Fibroblast of lung (primary cell): ENCODE measurements at places on chromosomes 1 and 21. TPM values are rescaled to one million over a fixed set of nuclear protein-coding genes. Genes with fewer than 3 reads are reported as not detected.

GRCh38 chr1:153577138-153577537 is 11.5 kb upstream of the S100A2 start:
- no peak for DNase-seq
- peaks cover 16% of the 10 kb centered on the region for H3K4me1 ChIP-seq
- no peak overlapping the region for H3K4me3 ChIP-seq
- no peaks in the 10 kb centered on the region for H3K36me3 ChIP-seq
- no peak overlapping the region for H3K27ac ChIP-seq
- no peaks in the 10 kb centered on the region for H3K27me3 ChIP-seq

GRCh38 chr1:201874672-201875071 is 14.0 kb upstream of the SHISA4 start:
- H3K4me1 ChIP-seq, result no peaks in the 10 kb centered on the region
- DNase-seq, result no peak
- H3K36me3 ChIP-seq, result peaks cover 15% of the 10 kb centered on the region

- no peak overlapping the region for H3K4me3 ChIP-seq
- no peaks in the 10 kb centered on the region for H3K27me3 ChIP-seq
- H3K27ac ChIP-seq, result no peak overlapping the region
- no peaks in the 10 kb centered on the region for H3K36me3 ChIP-seq
Observed at GRCh38 chr1:165551469-165551868, 7.7 kb downstream of the LRRC52 start.

- no peaks in the 10 kb centered on the region for H3K36me3 ChIP-seq
- DNase-seq, result peak; percentile 68
- peak overlapping the region; percentile 34 for H3K27ac ChIP-seq
- no peaks in the 10 kb centered on the region for H3K27me3 ChIP-seq
Observed at GRCh38 chr1:234862944-234863515, 253.1 kb upstream of the IRF2BP2 start.

DNA sequence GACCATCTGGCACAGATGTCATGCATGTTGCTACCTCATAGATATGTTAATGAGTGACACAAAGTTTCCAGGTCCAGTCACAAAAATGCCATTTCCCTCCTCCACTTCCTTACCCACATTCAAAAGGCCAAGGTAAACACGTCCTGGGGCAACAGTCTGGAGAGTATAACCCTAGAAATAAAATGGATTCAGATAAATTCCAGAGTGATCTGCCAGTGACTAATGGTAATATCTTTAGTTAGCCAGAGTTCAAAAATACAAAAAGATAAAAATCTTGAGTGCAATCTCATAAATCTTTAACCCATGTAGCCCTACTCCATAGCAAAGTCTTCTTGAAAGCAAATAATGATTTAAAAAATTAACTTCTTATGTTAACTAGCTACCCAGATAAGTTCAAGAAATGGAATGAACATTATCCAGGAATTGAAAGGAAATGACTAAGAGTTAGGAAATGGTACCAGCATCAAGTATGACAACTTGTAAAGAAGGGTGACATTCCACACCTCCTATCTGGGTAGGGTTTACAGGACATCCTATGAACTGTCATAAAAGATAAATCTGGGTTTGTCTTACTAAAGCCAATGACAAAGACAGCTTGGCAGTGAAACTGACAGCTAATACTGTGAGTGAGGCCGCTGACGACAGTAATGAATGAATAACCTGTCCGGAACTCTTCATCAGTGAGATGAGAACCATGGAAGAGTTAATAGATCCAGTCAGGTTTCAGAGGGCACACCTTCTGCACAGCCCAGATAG is 18.1 kb downstream of the RGS2 start:
- DNase-seq, result peak; percentile 90
- H3K36me3 ChIP-seq, result no peaks in the 10 kb centered on the region
- H3K4me3 ChIP-seq, result no peak overlapping the region
- H3K27ac ChIP-seq, result no peak overlapping the region
- no peaks in the 10 kb centered on the region for H3K4me1 ChIP-seq
- H3K27me3 ChIP-seq, result no peaks in the 10 kb centered on the region

- no peak overlapping the region for H3K4me3 ChIP-seq
- no peak for DNase-seq
- no peak overlapping the region for H3K27ac ChIP-seq
Observed at GRCh38 chr1:48208652-48209051, 13.9 kb upstream of the SLC5A9 start.

DNA sequence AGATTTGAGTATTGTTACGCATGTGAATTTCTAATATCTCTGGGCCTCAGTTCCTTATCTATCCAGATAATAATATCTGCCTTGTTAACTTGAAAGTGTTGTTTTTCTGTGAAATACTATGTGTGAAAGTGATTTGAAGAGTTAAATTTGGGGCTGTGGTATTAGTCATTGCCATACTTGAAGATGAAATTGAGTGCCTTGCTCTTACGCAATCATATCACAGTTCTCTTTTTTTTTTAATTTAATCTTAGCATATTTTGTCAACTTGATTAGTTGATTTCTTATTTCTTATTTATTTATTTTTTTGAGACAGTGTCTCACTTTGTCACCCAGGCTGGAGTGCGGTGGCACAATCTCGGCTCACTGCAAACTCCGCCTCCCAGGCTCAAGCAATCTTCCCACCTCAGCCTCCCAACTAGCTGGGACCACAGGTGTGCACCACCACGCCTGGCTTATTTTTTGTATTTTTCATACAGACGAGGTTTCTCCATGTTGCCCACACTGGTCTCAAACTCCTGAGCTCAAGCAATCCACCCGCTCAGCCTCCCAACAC is 31.0 kb downstream of the AGO4 start:
- no peak for DNase-seq
- no peaks in the 10 kb centered on the region for H3K4me1 ChIP-seq
- H3K27ac ChIP-seq, result no peak overlapping the region
- H3K36me3 ChIP-seq, result no peaks in the 10 kb centered on the region
- no peak overlapping the region for H3K4me3 ChIP-seq
- no peaks in the 10 kb centered on the region for H3K27me3 ChIP-seq

GRCh38 chr1:7262611-7263010 is 477.4 kb downstream of the CAMTA1 start:
- no peaks in the 10 kb centered on the region for H3K36me3 ChIP-seq
- no peak overlapping the region for H3K4me3 ChIP-seq
- H3K27me3 ChIP-seq, result no peaks in the 10 kb centered on the region
- H3K4me1 ChIP-seq, result peaks cover 27% of the 10 kb centered on the region
- no peak for DNase-seq

DNA sequence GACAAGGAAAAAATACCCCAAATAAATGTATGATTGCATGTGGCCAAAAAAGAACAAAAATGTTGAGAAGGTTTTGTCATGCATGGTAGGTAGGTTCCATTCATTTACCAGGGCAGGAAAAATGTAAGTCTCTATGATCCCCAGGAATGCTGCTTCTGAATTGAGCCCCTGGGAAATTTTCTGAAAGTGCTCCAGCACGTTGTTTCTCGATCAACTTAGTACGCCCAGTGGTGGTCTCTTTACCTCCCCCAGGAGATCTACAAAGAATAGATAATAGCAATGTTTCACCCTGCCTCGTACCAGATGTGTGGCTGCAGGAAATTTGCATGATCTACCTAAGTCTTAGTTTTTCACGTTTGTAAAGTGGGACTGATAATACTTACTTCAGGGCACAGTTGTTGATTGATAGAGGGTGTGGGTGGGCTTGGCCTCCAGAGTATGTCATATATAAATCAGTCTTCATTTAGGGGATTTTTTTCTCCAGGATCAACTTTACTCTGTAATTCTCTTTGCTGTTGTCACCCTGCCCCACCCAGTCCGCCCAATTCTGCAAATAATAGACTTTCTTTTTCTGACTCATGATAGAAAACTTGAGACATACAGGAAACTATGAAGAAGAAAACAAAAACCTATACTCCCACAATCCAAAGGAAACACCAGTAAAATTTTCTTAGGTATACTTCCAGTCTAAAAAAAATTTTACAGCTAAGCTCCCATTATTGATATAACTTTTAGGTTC is 462.0 kb upstream of the RUNX1 start:
- no peaks in the 10 kb centered on the region for H3K27me3 ChIP-seq
- DNase-seq, result no peak
- H3K4me1 ChIP-seq, result no peaks in the 10 kb centered on the region
- H3K4me3 ChIP-seq, result no peak overlapping the region

GRCh38 chr1:98496256-98496995 is 165.1 kb upstream of the SNX7 start:
- H3K27me3 ChIP-seq, result no peaks in the 10 kb centered on the region
- H3K27ac ChIP-seq, result no peak overlapping the region
- no peaks in the 10 kb centered on the region for H3K4me1 ChIP-seq
- no peak overlapping the region for H3K4me3 ChIP-seq

DNA sequence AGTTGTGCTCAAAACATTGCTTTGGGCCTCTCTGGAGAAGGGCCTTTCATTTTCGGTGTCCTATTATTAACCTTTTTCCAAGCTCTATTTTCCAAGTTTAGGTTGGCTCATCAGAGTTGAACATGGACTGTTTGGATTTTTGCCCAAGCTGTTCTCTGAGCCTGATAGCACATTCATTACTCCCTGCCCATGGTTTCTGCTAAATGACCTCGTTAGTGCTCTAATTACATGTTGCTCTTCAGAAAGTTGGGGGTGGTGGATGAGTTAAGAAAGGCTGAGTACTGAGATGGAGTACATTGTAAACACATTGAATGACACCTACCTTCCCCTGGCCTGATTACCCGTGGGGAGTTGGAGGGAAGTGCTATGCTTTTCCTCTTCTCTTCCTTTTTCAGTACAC is 38.9 kb downstream of the LMO4 start:
- no peak overlapping the region for H3K4me3 ChIP-seq
- H3K27me3 ChIP-seq, result no peaks in the 10 kb centered on the region
- no peaks in the 10 kb centered on the region for H3K4me1 ChIP-seq
- H3K27ac ChIP-seq, result no peak overlapping the region

- H3K27ac ChIP-seq, result no peak overlapping the region
- no peaks in the 10 kb centered on the region for H3K4me1 ChIP-seq
- no peak overlapping the region for H3K4me3 ChIP-seq
- DNase-seq, result peak; percentile 40
- no peaks in the 10 kb centered on the region for H3K27me3 ChIP-seq
Observed at GRCh38 chr1:180627411-180627810, 4.4 kb upstream of the XPR1 start.

GRCh38 chr1:3902111-3902511 is 2.0 kb upstream of the C1orf174 start:
- DNase-seq, result no peak
- no peaks in the 10 kb centered on the region for H3K27me3 ChIP-seq
- H3K27ac ChIP-seq, result no peak overlapping the region

DNA sequence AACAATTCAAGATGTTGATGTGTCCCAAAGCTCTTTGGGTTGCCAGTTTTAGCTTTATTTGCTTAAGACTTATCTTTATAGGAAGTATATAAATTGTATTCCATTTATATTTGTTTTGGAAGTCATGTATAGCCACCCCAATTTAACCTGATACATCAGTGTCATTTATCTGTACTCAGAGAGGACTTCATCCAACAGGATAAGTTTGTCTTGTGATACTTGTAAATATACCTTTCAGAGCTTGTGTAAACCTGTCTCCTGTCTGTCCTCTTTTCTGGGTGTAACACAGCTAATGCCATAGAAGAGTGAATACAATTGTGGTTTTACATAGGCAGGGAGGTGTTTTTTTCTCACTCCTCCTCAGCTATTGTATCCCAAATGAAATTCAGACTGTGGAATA is 10.4 kb downstream of the PTGFR start:
- no peaks in the 10 kb centered on the region for H3K27me3 ChIP-seq
- no peak overlapping the region for H3K4me3 ChIP-seq
- no peaks in the 10 kb centered on the region for H3K4me1 ChIP-seq
- no peak for DNase-seq
- no peak overlapping the region for H3K27ac ChIP-seq
- no peaks in the 10 kb centered on the region for H3K36me3 ChIP-seq

DNA sequence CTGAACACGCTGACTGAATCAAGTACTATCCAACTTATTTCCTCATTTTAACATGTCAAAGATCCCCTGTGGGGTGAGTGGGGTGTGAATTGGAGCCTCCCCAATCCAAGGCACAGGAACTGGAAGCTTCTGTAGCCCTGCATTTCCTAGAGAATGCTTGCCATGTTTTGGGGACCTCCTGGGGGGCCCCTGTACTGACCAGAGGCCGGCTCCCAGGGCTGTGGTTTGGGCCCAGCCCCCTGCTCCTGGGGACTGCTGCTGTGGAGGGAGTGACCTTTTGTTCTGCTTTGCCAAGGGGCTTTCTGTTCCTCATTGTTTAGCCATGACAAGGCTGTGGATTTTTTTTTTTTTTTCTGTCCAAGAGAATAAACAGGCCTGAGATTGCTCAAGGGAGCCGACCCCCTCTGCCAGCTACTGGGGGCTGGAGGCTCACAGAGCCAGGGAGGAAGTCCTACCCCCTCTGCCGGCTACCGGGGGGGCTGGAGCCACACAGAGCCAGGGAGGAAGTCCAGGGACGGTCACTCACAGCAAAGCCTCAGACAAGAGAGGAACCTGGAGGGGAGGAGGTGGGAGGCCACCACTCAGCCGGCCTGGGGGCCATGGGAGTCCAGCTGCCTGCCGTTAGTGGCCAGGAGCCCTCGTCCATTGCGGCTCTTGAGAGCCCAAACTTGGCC is 17.4 kb downstream of the TNFRSF1B start:
- no peaks in the 10 kb centered on the region for H3K27me3 ChIP-seq
- H3K4me3 ChIP-seq, result no peak overlapping the region
- H3K4me1 ChIP-seq, result peaks cover 29% of the 10 kb centered on the region
- H3K27ac ChIP-seq, result peak overlapping the region; percentile 64
- peak; percentile 65 for DNase-seq
- peaks cover 1% of the 10 kb centered on the region for H3K36me3 ChIP-seq

DNA sequence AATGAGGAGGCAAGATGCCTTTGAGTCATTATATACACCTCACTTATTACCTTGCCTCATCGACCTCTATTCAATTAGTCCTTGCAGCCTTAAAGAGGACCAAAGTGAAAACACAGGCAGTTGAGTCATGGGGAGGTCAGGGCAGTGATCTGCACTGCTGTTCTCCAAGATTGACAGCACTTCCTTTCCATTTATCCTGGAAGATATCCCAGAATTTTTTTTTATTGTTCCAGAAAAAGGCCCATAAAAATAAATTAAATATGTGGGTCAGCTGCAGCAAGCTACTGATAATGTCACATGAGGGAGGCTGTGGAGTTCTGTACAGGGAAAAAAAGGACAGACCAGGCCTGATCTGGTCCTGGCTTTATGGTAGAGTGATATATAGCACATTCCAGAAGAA is 33.2 kb upstream of the CDC42BPA start:
- H3K27me3 ChIP-seq, result no peaks in the 10 kb centered on the region
- peaks cover under 1% of the 10 kb centered on the region for H3K4me1 ChIP-seq
- H3K36me3 ChIP-seq, result no peaks in the 10 kb centered on the region

GRCh38 chr1:192088496-192088895 is 69.8 kb upstream of the RGS18 start:
- no peaks in the 10 kb centered on the region for H3K27me3 ChIP-seq
- H3K36me3 ChIP-seq, result no peaks in the 10 kb centered on the region
- no peak overlapping the region for H3K4me3 ChIP-seq
- no peaks in the 10 kb centered on the region for H3K4me1 ChIP-seq

The SH2D1B gene
- total RNA-seq, result not detected in 2 replicates

The INSRR gene
- not detected in 2 replicates for total RNA-seq

The AGMAT gene
- 1.0 and 1.2 TPM in 2 replicates for total RNA-seq

The CFAP107 gene
- under 0.01 TPM in 1 of 2 replicates, not detected in the other for total RNA-seq

The TSACC gene
- total RNA-seq, result 0.50 TPM in 1 of 2 replicates, not detected in the other
